ENCODE measurements at places on chromosomes 7 and 10. TPM values are rescaled to one million over a fixed set of nuclear protein-coding genes. Genes with fewer than 3 reads are reported as not detected.

Gene SNX10
- total RNA-seq: 11.8 TPM

Gene FASTK
- 106 TPM for total RNA-seq

DNA sequence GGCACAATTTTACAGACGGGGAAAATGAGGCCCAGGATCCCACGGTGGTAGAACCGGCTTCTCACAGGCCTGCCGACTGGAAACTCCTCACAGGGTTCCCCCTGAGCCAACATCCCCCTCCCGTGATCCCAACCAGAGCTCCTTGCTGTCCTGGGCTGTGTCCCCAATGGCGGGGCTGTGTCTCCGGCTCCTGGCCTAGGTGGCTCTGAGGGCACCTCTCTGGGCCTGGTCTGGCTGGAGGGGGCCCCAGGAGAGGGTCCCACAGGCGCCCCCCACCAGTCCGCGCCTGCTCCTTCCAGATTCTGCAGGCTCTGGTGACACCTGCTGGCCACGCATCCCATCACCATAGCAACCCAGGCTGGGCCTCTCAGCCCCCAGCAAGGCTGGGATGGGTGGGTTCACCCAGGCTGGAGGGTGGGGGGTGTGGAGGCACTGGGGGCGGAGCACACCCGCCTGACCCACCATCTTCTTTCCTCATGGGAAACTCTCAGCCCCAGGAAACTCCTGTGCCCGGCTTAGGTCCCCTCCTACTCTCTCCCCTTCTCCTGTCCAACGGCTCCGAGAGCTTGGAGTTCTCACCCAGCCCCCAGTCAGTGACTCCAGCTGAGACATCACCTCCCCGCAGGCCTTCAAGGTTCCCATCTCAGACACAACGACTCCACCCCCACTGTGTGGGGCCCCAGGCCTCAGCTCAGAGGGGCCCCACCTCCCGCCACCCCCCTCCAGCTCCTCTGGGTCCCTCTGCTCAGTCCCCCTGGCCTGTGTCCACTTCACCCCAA is 27.1 kb upstream of the TNRC18 start:
- H3K27ac ChIP-seq: no peak overlapping the region
- peak; percentile 60 for DNase-seq
- H3K27me3 ChIP-seq: no peaks in the 10 kb centered on the region

DNA sequence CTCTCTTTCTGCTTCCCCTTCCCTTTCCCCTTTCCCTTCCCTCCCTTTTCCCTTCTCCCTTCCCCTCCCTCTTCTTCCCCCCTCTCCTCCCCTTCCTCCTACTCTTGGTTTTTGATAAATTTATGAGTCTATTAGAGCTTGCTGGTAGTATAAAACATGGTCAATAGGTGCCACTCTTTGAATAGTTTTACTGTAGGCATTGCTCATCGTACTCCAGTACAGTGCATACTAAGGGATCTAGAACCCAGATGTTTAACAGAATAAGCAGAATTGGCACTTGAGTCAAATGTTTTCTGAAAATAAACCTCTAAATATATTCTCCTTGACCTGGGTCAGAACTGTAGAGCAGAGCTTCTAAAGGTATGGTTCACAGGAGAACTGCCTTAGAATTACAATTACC is 126.7 kb downstream of the SORCS3 start:
- no peak overlapping the region for H3K27ac ChIP-seq
- H3K4me1 ChIP-seq: no peaks in the 10 kb centered on the region
- no peak overlapping the region for H3K4me3 ChIP-seq
- H3K27me3 ChIP-seq: no peaks in the 10 kb centered on the region
- DNase-seq: no peak

DNA sequence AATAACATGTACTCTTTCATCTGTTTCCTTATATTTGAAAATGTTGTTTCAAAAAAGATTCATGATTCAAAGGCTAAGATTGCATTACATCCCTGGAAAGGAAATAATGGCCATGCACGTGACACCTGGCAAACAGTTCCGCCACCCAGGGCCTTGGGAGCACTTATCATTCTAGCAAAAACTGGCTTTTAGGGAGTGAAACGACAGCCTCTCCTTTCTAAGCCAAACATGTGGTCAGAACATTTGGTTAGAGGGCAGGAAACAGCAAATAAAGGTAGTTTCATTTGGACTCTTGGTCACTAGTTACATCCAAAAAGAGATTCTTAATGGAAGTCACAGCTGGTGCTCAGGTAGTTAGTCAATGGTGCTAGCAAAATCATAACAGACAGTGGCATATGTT is 83.5 kb downstream of the FAS start:
- no peaks in the 10 kb centered on the region for H3K27me3 ChIP-seq
- no peak overlapping the region for H3K4me3 ChIP-seq
- no peak overlapping the region for H3K27ac ChIP-seq
- H3K4me1 ChIP-seq: peaks cover 4% of the 10 kb centered on the region

DNA sequence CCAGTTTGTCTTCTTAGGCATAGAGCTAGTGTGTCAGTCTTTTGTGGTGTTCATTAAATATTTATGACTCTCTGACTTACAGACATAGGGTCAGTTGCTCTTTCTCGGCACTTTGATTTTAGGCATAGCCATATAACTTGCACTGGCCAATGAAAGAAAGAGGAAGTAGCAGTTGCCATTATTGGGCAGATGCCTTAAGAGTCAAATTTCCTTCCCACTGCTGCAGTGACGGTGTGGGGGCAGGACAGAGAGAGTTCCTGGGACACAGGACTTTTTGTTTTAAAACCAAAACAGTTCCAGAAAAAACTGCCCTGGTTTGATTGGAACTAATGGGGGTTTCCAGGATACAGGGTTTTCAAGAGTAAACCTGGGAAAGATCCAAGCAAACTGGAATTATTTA is 60.2 kb upstream of the PHF14 start:
- H3K4me1 ChIP-seq: no peaks in the 10 kb centered on the region
- DNase-seq: no peak
- H3K36me3 ChIP-seq: no peaks in the 10 kb centered on the region

Gene IGF2BP3
- 62.9 TPM for total RNA-seq

All from K562 (cell line).